ENCODE measurements at places on chromosomes 5 and 9. TPM values are rescaled to one million over a fixed set of nuclear protein-coding genes. Genes with fewer than 3 reads are reported as not detected.

NSMF gene
- total RNA-seq = 85.6 TPM

PCDHGA5 gene
- total RNA-seq = 0.52 TPM

CCL28 gene
- not detected for total RNA-seq

ARID3C gene
- total RNA-seq = not detected

NDUFB6 gene
- total RNA-seq = 38.4 TPM

PGGT1B gene
- 40.9 TPM for total RNA-seq

CYSTM1 gene
- total RNA-seq = 10.0 TPM

AK3 gene
- total RNA-seq = 48.5 TPM

CCDC192 gene
- total RNA-seq = 2.1 TPM

MPDZ gene
- 190 TPM for total RNA-seq

TUSC1 gene
- total RNA-seq = not detected

PTGES2 gene
- total RNA-seq = 70.0 TPM

PCDHB5 gene
- 6.8 TPM for total RNA-seq

SLC38A9 gene
- 40.6 TPM for total RNA-seq

GKAP1 gene
- 9.6 TPM for total RNA-seq

ANKRD18B gene
- 1.6 TPM for total RNA-seq

GIN1 gene
- total RNA-seq = 7.1 TPM

GMCL2 gene
- total RNA-seq = not detected

LPAR1 gene
- 34.3 TPM for total RNA-seq

SCAMP1 gene
- total RNA-seq = 43.7 TPM

PCDHB13 gene
- 7.8 TPM for total RNA-seq

KCNT1 gene
- 0.09 TPM for total RNA-seq

DDX4 gene
- total RNA-seq = 0.18 TPM

EFNA5 gene
- 57.5 TPM for total RNA-seq

YTHDC2 gene
- 34.0 TPM for total RNA-seq

WWC1 gene
- 29.9 TPM for total RNA-seq

SLC28A3 gene
- total RNA-seq = 0.89 TPM

SPATA6L gene
- total RNA-seq = 5.5 TPM

S100Z gene
- 0.32 TPM for total RNA-seq

STPG3 gene
- total RNA-seq = 0.18 TPM

FOXI1 gene
- total RNA-seq = not detected

TYRP1 gene
- total RNA-seq = 0.64 TPM

ORM2 gene
- total RNA-seq = not detected

FYB1 gene
- 1.6 TPM for total RNA-seq

EIF4E1B gene
- not detected for total RNA-seq

SLC6A3 gene
- 0.04 TPM for total RNA-seq

SLC45A2 gene
- total RNA-seq = 0.45 TPM

COL23A1 gene
- 13.6 TPM for total RNA-seq
